ENCODE measurements at places on chromosomes 11 and 22.

GRCh38 chr11:17506942-17507341, 30.3 kb upstream of the ABCC8 start:
- no peak for DNase-seq

DNA sequence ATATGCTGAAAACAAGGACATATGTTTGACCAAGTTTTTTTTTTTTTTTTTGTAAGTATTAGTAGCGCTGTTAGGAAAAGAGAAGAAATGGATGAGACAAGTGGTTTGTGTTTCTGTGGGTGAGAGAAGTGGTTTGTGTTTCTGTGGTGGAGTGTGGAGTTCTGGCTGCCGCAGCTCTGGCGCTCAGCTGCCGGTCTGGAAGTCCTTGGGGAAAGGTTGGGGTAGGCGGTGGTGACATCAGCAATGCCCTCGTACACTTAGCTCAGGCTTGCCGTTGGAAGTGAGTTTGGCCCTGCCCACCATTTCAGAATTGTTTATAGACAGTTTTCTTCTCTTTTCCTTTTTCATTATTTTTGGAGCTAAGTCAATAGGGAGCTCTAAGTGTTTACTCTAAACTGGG, 116.6 kb downstream of the TBC1D22A start:
- no peak for DNase-seq

- no peak for DNase-seq
Observed at GRCh38 chr11:19244621-19245020, 3.9 kb upstream of the E2F8 start.

DNA sequence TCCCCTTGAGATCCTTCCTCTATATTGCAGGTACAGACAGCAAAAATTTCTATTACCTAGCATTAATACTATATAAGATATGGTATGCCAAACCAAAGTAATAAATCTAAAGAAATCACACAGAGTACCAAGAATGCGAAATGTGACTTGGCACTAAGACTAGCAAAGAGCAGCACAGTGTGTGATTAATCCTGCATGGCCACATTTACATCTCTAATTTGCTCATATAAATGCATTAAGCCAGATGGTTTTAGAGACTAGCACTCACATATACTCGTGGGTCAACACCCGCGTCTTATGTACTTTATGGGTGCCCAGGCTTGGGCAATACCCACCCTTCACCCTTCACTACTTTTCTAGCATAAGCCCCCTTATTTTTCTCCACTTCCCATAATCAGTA, 213.2 kb downstream of the TTC28 start:
- DNase-seq: no peak

DNA sequence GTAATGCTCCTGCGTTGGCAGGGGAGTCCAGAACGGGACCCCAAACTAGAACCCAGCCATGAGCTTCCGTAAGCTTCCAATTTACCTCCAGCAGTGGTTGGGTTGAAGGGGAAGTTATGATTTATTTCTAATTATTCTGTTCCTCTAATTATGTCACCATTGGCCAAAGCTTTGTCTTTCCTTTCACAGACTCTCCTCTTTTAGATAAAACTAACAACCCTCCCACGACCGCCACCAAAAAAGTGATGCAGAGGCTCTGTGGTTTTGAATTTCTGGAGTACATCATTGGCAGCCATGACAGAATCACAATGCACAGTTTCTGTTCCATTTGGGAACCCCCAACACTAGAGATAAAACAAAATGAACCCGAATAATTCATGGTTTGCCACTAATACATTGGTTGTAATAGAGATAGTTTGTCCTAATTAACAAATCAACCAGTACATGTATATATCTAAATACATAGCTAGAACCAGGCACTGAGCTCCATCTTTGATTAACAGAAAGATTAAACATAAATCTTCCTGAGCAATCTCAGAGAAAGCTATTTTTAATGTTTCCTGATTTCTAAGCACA, 64.3 kb downstream of the ETS1 start:
- no peak for DNase-seq

DNA sequence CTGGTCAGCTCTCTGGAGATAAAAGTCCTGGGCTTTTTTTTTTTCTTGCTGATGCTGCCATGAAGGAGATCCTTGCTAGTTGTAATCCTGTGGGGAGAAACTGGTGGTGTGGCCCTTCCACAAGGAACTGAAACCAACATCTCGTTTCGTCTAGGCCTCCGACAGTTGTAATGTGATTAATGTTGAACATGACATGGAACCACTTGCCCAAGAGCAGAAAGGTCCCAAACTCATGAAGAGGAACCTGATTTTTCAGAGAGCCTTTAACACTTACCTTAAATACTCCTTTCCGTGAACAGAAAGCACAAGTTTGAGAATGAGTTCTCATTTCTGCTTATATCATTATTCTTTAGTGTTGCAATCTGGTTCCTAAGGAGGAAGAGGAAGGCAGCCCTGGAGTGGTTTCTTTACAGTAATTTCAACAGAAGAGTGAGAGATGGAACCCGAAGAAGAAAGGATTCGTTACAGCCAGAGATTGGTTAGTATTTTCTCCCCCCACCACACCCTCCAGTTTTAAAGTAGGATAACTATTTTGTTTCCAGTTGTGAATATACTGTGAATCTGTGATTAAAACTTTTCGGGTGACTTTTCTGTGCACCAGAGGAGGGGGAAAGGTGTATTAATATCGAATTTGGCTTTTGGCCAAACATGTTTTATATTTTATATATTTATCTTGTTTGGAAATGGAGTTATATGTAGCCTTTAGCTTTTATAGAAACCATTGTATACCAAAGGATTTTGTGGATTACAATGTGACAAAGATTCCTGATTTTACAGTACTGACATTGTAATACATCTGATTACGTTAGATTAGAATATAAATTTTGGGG, 2.0 kb downstream of the KDM2A start:
- DNase-seq: no peak

DNA sequence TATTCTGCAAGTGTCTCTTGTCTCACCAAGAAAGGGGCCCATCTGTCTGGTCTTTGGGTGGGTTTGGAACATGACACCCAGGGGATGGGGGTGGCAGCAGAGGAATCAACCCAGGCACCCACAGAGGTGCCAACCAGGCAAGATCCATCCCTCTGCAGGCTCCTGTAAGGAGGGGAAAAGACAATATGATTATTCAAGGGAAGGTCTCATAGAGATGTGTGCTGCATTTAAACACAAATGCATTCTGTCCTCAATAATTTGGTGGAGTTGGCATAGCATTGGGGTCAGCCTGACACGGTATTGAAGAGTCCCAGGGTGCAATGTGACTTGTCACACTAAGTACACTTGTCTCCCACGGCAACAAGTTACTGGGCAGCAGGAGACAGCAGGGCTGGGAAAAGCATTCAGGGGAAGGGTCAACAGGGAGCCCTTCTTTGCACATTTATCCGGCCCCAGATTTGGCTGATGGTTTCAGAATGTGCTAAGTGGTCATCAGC, 33.1 kb upstream of the SPON1 start:
- DNase-seq: no peak

- DNase-seq: no peak
Observed at GRCh38 chr11:114089748-114090147, 30.2 kb downstream of the ZBTB16 start.

GRCh38 chr22:27996529-27996925, 77.5 kb upstream of the PITPNB start:
- no peak for DNase-seq

DNA sequence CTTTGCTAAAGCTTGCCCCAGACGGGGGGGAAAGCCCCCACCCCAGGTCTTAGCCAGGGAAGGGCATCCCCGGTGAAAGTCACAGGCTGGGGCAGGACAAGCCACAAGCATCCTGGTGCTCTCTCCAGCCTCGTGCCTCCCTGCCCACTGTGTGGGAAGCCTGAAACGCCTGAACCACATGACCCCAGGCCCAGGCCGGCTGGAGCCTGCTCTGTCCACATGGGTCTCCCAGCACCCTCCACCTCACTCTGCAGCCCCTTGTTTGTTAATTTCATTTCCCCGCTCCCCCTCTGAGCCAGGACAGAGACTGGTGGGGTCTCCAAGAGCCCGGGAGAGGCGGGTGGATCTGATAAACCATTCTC, 58.3 kb upstream of the TCF20 start:
- DNase-seq: no peak

GRCh38 chr11:70643642-70644041, 245.3 kb downstream of the CTTN start:
- DNase-seq: no peak

DNA sequence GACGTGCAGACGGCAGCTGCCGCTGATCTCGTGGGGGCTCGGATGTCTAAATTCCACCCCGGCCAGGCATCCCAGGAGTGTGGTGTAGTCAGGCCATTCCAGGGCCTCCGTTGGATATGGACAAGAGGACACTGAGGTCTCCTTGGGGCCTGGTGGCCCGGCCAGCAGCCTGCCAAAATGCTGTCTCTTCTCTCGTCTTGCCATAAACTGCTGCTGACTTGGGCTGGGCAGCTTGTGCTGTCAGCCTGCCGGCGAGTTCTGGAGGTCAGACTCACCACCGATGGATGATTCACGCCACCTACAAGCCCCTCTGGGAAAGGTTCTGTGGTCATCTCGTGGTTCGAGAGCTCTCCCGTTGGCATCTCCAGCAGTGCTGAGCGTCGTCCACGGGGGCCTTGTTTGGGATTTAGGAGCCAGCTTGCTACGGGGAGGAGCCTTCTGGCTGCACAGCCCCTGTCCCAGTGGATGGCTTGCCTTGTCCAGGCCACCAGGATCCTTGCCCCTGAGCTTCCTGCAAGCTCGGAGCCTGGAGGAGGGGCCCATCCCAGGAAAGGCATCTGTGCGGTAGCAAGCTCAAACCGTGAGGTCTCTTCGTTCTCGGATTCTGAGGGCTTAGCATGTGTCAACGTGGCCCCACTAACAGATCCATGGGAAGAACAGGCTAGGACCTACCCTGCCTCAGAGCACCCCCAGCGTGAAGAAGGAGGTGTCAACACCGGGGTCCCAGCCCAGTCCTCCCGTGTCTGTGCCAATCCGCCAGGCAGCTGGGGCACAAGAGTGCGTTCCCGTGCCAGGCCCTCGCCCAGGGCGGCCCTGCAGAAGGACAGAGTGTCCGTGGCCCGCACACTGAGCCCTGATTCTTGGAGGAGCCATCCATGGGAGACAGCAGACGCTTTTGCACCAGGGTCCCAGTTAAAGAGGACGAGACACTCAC, 1114.1 kb downstream of the BRD1 start:
- DNase-seq: no peak

DNA sequence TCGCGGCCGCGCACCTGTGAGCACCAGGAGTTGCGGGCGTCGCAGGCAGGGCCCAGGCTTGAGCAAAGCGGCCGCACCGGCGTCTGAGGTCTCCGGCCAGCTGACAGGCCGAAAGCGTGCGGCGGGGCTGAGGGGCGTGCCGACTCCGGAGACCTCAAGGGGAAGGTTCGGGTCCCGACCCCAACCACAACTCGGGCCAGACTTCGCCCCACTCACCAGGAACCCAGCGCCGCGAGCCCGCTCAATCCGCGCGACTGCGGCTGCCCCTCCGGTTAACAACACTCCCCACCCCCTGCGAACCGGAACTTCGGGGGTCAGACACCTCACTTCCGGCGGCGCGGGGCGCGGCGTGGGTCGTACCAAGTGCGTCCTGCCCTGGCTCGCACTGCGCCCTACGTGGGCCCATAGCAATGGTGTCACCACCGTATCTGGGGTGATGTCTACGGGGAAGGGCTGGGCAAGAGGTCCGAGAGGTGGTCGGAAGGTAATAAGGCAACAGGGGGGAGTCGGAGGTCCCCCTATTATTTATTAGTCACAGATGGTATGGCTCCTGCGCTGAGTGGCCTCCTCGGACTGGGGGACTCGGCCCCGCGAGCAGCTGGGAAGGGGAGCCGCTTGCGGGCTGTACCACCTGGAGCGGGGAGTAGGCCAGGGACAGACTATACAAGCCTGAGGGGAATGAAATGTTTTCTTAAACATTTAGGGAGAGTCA, at the start of gene SYVN1:
TSS of gene SYVN1 (minus strand) at position 280 of the 712 bp plus-strand sequence. CDS start 918 bp downstream, outside the sequence.
- DNase-seq: no peak

GRCh38 chr11:44120169-44120568, 24.7 kb downstream of the EXT2 start:
- DNase-seq: no peak

DNA sequence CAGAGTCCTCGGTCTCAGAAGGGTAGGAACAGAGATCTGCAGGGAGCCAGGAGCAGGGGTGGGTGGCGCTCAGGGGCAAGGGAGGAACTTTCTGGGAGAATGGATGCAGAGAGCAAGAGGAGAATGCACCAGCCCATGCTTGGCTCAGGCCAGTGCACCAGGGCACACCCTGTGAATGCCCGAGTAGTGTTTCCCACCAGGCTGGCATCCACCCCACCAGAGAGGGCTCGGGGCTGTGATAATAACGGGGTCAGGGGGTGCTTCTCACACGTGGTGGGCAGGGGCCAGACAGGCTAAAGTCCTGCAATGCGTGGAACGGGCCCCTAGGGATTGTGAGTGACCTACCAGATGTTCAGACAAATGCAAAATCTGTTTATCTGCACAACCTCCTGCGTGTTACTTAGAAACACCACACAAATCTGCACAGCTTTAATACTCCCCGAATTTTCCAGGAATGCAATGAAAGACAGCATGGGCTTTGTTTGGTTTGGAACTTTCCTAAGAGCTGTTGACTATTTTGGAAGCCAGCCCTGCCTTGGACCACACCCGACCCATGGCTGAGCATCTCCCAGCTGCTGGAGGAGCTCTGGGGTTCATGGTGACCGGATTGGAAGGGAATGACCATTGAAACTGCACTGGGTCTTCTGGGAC, 368.3 kb downstream of the SHANK2 start:
- DNase-seq: no peak

GRCh38 chr22:21569459-21570170, 2.1 kb downstream of the UBE2L3 start:
- no peak for DNase-seq
